ENCODE measurements at places on chromosomes 3 and 15.

DNA sequence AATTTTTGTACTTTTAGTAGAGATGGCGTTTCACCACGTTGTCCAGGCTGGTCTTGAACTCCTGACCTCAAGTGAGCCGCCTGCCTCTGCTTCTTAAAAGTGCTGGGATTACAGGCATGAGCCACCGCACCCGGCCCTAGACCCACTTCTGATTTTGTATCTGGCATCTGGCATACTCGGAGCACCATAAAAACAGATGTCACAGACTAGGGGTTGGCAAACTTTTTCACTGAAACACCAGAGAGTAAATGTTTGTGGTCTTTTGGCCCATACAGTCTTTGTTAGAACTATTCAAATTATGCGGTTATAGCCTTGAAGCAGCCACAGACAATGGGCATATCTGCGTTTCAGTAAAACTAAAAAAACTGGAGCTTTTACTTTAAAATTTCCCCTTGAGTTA, 110.7 kb downstream of the TJP1 start:
- DNase-seq: no peak

- DNase-seq: no peak
Measured at GRCh38 chr15:92921215-92922131, 21.3 kb downstream of the CHD2 start.

DNA sequence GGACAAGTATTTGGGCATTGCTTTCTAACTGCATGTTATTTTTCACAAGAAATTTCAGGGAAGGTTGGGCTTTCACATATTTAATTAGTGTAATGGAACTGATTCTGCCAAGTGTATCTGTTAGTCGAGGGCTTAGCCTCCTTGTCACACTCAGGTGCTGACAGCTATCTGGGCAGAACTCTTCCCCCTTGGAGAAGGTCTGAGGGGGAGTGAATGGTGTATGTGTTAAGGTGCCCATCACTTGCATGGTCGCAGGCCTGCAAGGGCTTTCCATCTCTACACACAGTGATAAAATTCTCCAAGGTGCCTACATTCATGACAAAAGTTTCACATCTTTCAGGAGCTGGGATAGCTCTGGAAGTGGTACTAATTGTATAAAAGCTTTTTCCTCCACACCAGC, 97.6 kb upstream of the ICE2 start:
- no peak for DNase-seq

GRCh38 chr3:27302891-27303290, 66.3 kb downstream of the NEK10 start:
- DNase-seq: no peak

GRCh38 chr15:75200765-75201615, 692 bp upstream of the C15orf39 start:
- DNase-seq: peak; percentile 37

DNA sequence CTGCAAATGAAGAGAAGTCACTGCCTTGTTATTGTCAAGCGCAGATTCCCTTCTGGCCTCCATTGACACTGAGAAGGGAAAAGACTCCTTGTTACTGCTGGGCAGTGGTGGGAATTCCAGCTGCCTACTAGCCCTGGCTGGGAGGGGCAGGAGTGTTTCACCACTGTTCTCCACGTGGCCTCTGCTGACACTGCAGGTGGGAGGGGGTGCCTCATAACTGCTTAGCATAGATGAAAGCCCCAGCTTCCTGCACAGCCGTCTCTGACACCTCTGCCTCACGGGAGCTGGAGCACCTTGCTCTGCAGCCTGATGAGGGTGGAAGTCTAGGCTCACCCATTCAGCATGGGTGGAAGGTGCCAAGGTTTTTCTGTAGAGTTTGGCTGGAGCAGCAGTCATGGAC, 52.1 kb downstream of the TM2D3 start:
- DNase-seq: no peak

GRCh38 chr3:192827208-192827607, 90.4 kb downstream of the MB21D2 start:
- DNase-seq: no peak

DNA sequence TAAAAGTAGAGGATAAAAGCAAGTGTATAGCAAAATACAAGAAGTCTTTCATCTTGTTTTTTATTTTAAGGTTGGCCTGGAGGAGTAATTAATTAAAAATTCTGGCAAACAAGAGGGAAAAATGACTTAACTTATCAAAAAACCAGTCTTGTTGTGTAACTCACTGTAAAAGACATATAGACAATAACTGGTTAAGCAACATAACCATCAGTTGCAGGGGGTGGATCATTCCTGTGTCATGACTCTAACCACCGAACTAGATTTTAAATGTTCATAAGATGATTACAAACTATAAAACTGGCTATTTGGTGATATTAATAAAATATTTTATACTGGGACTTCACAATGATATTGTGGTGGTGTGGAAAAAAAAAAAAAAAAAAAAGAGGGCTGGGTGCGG, 130.6 kb downstream of the STAG1 start:
- no peak for DNase-seq

DNA sequence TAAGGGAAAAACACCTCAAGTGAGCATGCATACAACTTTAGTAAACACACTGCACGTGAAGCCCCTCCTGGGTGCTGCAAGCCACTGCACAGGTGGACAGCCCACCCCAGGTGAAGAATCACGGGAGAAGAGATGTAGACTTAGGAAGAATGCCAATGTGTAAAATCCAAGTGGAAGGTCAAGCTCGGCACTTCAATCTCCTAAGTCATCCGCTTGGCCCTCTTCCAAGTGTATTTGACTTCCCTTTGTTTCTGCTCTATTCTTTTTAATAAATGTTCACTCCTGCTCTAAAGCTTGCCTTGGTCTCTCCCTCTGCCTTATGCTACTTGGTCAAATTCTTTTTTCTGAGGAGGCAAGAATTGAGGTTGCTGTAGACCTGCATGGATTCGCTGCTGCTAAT, 316.6 kb downstream of the EDEM1 start:
- DNase-seq: no peak

DNA sequence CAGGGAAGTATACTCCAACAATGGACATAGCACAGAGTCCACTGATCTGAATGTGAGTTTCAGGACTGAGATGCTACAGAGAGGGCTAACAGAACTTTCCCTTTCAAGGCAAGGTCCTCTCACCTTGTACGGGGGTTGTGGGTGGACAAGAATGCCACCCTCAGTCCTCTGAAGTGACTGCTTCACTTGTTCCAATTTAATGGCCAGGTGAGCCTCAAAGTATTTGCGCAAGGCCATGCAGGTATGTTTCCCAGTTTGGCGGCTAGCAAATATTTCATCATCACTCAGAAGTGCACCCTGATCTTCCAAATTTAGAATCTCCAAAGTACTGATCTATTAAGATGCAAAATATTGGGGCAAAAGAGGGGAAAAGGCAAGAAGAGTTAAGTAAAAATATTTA, 38.1 kb downstream of the RBM15B start:
- no peak for DNase-seq

- DNase-seq: no peak
Measured at GRCh38 chr3:173584838-173585831, 187.6 kb downstream of the NLGN1 start.

DNA sequence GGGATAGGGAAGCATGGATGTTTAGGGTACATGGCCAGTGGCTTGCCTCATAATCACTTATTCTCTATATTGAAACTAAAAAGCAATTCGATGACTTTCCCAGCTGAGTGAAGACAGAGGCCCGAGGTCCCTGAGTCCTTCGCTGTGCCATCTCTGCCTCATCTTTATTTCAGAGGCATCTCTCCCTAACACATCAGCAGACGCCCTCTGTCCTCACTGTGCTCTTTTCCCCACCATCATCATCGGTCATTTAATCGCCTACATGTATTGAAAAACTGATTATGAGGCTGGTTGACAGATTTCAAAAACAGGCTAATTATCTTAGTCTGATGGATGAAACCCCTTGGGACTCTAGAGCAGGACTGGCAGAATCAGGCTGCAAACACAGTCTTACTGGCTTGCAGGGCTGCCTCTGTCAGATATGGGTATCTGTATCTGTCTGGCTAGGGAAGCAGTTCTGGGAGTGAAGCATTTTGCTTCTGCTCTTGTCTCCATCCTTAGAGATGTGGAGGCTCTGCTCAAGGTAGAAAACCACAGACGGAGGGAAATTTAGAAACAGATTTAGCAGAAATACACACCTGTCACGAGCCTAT, 291.0 kb upstream of the CHRM5 start:
- DNase-seq: no peak

DNA sequence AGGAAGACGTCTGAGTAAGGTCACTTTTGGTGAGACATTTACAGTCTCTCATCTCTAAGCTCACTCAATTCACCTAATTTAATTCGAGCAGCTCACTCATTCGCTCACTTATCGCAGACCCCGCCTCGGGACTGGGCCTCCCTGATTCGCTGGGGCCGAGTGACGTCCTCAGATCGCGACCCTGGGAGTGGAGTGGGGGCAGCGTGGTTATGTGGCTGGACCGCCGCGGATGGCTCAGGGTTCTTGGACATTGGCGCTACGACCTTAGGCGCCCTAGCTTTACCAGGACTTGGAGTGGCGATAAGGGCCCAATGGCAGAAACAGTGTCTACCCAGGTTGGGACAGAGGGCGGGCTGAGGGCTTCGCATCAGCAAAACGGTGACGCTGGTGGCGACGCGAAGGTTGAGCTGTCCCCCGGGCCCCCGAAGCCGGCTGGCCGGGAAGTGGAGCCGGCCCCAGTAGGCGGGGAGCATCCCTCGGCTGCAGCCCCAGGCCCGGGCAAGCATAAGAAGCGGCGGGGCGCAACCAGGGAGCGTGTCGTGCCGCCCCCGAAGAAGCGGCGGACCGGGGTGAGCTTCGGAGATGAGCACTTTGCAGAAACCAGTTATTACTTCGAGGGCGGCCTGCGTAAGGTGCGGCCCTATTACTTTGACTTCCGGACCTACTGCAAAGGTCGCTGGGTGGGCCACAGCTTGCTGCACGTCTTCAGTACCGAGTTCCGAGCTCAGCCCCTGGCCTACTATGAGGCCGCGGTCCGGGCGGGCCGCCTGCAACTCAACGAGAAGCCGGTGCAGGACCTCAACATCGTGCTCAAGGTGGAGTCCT, at the start of gene RPUSD2:
TSS of gene RPUSD2 (plus strand) at position 171 of the 825 bp plus-strand sequence. CDS start at position 210, 39 bp downstream.
- peak; percentile 93 for DNase-seq

- DNase-seq: no peak
Measured at GRCh38 chr3:154131830-154132229, 10.6 kb downstream of the ARHGEF26 start.

DNA sequence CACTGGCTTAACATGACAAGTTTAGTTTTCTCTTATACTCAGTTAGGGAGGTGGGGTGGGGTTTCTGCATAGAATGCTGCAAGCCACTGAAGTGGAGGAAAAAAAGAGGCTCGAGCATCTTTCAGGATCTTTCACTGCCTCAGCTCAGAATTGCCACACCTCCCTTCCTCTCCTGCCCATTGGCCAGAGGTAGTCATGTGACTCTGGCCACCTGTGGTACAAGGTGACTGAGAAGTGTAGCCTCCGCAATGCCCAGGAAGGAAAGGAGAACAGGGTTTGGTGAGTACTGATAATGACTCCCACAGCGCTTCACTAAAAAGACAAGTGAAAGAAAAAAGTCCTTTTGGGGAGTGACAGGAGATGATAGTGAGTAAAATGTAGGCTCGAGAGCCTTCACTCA, 124.3 kb upstream of the TRIM42 start:
- DNase-seq: no peak

All from naive thymus-derived CD8-positive, alpha-beta T cell (primary cell).